Stimulated activated naive CD4-positive, alpha-beta T cell (primary cell): ENCODE measurements at places on chromosomes 13 and 19.
A peak's percentile ranks its signal among the peaks of the same experiment; 100 is the strongest.

DNA sequence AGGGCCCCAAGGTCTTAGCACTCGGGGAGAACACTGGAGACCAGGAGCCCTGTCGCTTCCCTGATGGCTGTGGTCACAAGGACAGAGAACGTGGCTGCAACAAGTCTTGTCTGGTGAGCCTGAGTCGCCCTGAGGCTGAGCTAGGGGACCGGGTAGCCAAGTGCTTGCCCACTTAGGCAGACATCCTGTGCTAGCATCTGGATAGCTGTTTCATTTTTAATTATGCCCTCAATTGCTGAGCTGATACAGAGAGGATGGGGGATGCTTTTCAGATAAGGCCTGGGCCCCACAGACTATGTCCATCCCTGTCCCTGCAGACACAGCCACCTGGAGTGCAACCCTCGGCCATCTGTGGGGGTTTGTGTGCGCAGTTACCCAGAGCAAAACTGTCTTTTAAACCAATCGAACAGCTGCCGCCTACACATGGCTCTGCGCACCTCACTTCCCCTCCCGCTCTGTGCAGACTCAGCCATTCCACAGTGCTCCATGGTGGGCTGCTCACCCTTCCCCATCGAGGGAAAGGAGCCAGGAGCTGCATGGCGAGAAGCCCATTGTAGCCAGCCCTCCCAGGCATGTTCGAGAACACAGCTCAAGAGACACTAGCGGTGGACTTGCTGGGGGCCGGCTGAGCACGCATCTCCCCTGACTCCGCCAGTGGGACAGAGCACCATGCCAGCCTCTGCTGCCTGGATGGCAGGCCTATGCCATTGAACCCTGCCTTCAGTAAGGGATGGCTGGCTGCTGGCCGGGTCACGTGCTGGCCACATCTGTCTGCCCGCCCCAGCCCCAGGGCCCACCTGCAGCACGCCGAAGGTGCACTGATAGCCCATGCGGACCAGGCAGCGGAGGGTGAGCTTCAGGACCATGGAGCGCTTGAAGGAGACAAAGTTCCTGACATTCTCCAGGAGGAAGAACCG is 19.4 kb upstream of the EIF3G start:
- DNase-seq = no peak

GRCh38 chr19:16067205-16067938 is 8.9 kb upstream of the TPM4 start:
- DNase-seq = no peak

GRCh38 chr13:87123987-87124784 is 547.0 kb upstream of the SLITRK5 start:
- DNase-seq = no peak

DNA sequence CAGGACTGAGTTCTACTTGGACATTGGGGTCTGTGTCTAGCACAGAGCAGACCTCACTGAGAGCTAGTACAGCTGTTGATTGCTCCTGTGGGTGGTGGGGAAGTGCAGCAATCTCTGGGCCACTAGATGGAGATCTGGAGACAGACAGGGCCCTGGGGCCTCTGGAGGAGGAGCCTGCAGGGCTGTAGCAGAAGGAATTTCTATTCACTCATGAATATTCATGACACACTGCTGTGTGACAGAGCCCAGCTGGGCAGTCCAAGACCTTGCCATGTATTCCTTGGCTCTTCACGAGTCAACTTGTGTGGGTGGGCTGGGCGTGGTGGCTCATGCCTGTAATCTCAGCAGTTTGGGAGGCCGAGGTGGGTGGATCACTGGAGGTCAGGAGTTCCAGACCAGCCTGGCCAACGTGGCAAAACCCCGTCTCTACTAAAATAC is 37.5 kb downstream of the SUGP2 start:
- no peak for DNase-seq

GRCh38 chr13:62908321-62908720 is 1492.7 kb upstream of the PCDH20 start:
- DNase-seq = no peak

- no peak for DNase-seq
These were observed 2.6 kb downstream of the NAPSA start for GRCh38 chr19:50362656-50363424.

- no peak for DNase-seq
These were observed 15.1 kb upstream of the CACNG8 start for GRCh38 chr19:53947624-53948023.

- DNase-seq = no peak
These were observed 221.0 kb downstream of the EFNB2 start for GRCh38 chr13:106314417-106314816.

DNA sequence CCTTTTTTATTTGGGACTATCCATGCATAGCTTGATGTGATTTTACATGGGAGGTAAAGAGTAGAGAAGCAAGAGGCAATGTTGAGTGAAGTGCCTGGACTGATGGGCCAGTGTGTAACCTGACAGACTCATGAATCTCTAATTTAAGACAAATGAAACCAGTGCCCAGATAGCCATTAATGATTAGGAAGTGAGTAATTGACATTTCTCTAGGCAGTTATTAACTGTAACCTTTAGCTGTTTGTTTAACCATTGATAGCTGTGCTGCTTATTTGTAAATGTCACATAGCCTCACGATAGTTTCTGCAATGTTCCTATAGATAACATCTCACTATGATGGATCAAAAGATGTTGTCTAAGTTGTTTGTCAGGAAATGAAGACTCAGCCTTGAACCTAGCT is 1047.5 kb upstream of the SPRY2 start:
- DNase-seq = no peak

- no peak for DNase-seq
These were observed 61.2 kb downstream of the KLF2 start for GRCh38 chr19:16385821-16386220.

DNA sequence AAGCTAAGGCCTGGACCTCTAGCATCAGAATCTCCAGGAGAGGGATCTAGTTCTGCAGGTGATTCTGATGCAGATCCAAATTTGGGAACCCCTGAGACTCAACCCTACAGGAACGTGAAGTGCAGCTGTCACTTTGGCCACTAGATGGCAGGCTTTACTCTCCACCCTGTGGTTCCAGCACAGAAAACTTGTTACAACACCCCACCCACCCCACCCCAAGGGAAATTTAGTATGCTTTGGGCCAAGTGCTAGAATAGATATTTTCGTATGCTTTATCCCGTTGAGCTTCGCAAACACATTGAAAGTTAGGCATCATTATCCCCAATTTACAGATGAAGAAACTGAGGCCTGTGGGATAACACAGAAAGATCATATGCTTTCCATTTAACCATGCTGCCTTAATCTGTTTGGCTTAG is 232.0 kb downstream of the B3GLCT start:
- no peak for DNase-seq

- DNase-seq = no peak
These were observed 20.0 kb downstream of the GARRE1 start for GRCh38 chr19:34274284-34274826.

- no peak for DNase-seq
These were observed 111.0 kb downstream of the KCTD12 start for GRCh38 chr13:76775088-76775740.

- DNase-seq = no peak
These were observed 32.1 kb downstream of the KCTD12 start for GRCh38 chr13:76853921-76854608.

GRCh38 chr13:31068119-31068423 is 93.6 kb downstream of the HSPH1 start:
- no peak for DNase-seq

DNA sequence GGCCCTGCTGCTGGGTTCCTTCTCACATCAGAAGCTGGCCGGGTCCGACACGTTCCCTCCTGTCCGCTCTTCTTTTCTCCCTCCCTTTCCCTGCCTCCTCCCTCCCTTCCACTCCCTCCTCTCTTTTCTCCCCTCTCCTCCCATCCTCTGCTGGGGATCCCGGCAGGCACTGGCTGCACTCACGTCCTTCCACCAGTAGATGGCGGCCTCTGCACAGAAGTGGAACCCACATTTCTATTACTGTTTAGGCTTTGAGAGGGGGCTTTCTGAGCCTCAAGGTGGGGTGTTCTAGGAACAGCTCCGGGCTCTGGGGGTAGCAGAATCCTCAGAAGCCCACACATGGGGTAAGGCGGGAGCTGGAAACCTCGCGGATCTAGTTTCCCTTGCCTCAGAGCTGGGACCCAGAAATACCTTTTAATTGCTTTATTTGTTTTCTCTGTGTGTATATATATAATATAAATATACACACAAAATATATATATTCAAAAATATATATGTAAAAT is 294.2 kb downstream of the ZNF536 start:
- peak; percentile 14 for DNase-seq

DNA sequence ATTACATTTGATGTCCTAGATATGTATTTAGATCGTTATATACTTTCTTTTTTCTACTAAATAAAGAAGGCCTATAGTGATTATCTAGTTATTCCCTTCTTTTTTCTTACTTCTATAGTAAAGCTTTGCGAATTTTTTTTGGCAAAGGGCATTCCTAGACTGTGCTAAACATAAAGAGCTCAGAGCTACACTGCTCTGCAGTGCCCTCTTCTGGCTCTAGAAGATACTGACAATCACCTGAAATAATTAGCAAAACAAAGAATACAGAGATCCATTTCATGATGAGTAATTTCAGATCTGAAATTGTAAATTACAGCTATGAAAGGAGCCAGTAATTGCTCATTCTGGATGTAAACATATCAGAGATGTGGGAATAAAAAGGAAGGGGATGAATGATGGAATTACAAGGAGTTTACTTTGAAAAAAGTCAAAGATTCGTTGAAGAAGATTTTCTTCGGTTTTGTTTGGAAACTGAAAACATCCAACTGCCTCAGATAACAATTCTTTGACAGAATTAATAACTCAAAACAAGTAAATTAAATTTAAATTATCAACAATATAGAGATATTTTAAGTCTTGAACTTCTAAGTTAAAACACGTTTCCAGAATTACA is 288.5 kb downstream of the NALCN start:
- no peak for DNase-seq

DNA sequence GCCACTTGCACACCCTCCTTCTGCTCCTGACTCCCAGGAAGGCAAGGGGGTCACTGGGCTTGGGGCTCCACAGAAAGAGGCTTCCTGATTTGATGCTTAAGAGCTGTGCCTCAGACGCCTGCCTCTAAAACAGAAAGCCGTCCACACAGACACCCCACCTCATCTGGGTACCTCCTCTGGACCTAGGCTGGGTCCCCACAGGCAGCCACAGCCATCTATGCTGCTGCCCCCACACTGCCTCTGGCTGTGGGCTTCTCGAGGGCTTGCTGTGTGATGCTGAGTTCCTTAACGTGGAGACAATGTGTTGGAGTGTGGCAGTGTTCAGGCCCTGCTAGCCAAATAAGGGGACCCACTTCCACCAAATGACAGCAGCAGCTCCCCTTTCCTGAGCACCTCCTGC is 8.5 kb upstream of the ZSCAN22 start:
- DNase-seq = no peak

DNA sequence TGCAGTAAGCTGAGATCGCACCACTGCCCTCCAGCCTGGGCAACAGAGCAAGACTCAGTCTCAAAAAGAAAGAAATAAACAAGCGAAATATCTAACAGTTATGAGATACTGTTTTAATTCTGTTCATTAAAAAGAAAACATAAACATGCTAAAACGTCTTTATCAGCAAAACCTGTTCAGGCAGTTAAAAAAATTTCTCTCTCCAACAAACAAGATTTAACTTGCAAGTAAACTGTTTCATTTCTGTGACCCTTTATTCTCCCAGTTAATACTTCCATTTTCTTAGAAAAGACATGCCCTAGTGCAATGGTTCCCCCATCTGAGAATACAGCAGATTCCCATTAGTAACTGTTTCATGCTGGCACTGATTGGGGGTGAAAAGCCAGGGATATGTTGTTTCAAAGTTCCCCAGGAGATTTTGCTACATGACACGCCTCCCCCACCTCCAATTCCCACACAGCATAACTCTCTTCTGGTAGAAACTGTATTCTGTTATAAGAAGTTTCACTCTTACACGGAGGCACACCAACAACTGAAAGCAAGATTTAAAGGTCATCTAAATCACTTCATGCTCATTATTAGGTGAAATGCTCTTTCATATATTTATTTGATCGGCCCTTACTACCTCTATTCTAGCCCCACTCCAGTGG is 24.4 kb downstream of the ELF1 start:
- no peak for DNase-seq

GRCh38 chr13:110557610-110558305 is 3.8 kb downstream of the RAB20 start:
- DNase-seq = no peak

GRCh38 chr19:20151617-20152145 is 15.3 kb upstream of the ZNF486 start:
- no peak for DNase-seq

DNA sequence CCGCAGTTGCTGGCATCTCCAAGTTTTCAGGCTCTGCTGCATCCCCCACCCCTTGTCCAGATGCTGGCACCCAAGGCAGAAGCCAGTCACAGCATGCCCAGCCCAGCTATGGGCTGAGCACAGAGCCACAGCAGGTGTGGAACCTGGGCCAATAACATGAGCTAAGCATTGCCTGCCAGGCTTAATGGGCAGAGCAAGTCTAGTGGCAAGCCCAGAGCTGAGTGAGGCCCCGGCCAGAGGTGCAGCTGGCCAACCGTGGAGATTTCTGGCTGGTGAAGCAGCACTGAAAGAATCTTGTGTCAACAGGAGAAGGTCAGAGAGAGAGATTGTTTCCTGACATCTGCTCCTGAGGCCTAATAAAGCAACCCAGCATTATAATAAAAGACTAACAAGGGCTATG is 111.0 kb downstream of the B3GLCT start:
- DNase-seq = no peak

DNA sequence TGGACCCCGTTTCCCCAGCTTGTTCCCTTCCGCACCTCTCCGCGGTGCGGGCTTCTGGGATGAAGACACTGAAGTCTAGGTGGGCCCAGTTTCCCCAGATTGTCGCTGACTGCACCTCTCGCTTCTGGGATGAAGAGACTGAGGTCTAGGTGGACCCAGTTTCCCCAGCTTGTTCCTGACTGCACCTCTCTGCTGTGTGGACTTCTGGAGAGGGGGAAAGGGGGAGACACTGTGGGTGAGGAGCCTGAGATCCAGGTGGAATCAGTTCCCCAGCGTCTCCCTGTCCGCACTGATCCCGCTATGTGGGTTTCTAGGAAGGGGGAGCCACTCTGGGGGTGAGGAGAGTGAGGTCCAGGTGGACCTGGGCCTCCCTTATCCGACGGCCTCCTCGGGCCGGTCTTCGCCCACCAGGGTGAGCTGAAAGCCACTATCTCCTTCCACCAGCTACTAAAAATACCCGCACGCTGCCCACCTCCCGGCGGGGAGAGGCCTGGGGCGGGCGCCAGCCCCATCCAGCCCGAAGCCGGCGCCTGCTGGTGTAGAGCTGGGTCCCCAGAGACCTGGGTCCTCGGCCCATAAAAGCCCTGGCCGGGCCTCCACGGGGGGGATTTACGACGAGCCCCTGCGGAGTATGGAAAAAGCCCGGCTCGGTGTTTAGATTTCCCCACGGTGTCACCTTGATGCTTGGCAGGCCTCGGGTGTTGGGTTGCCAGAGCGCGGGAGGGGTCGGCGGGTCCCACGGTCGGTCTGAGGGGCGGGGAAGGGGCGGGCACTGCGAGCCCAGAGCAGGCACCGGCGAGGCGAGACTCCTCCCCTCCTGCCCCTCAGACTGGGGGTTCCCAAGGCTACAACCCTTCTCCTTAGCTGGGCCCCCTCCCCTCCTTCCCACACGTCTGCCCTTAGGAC is 10.6 kb downstream of the FUT6 start:
- DNase-seq = no peak

GRCh38 chr19:18477974-18478373 is 40.0 kb upstream of the ISYNA1 start:
- DNase-seq = no peak
